ENCODE measurements at places on chromosomes 11 and 22. TPM values are rescaled to one million over a fixed set of nuclear protein-coding genes. Genes with fewer than 3 reads are reported as not detected.

Gene TMEM258
- total RNA-seq = 99.8 TPM

Gene MRPL11
- total RNA-seq = 113 TPM

Gene UPB1
- 0.04 TPM for total RNA-seq

Gene RBX1
- 39.4 TPM for total RNA-seq

Gene NLRX1
- 19.2 TPM for total RNA-seq

Gene PLAAT5
- total RNA-seq = not detected

Gene GLB1L3
- total RNA-seq = not detected

Gene SPDYC
- not detected for total RNA-seq

Gene MAJIN
- total RNA-seq = not detected

Gene KCNJ1
- total RNA-seq = not detected

Gene OR2AG2
- total RNA-seq = 0.08 TPM

Gene LDHAL6A
- total RNA-seq = not detected

Gene SCGB1C1
- total RNA-seq = not detected

Gene C1QTNF5
- not detected for total RNA-seq

Gene ALG8
- total RNA-seq = 54.2 TPM

Gene SLC35E4
- 9.0 TPM for total RNA-seq

Gene MS4A7
- not detected for total RNA-seq

Gene C22orf31
- total RNA-seq = not detected

Gene TRIM66
- total RNA-seq = 8.1 TPM

Gene SLC29A2
- 6.0 TPM for total RNA-seq

Gene GGT5
- total RNA-seq = not detected

Gene CBLIF
- total RNA-seq = not detected

Gene DGAT2
- 7.3 TPM for total RNA-seq

Gene KCNE3
- total RNA-seq = 0.04 TPM

Gene SCGB1A1
- not detected for total RNA-seq

Gene OR5D13
- not detected for total RNA-seq

Gene TBX1
- not detected for total RNA-seq

Gene EXPH5
- total RNA-seq = 0.13 TPM

Gene RIC8A
- total RNA-seq = 77.6 TPM

Gene OR52N4
- total RNA-seq = not detected

Gene PNPLA5
- not detected for total RNA-seq

Gene ATL3
- total RNA-seq = 28.2 TPM

Gene ADM
- total RNA-seq = 35.6 TPM

Gene VSIG2
- total RNA-seq = not detected

Gene DKK3
- total RNA-seq = 13.8 TPM

Gene PIWIL4
- total RNA-seq = not detected

Gene OR51B4
- total RNA-seq = 4.0 TPM

Gene ATF4
- total RNA-seq = 678 TPM

Gene APOA5
- not detected for total RNA-seq

Gene NEU3
- total RNA-seq = 12.8 TPM

Gene BCO2
- total RNA-seq = 0.66 TPM

Gene GATD1
- 30.7 TPM for total RNA-seq

Gene KCNA4
- 0.08 TPM for total RNA-seq

Gene LRRC56
- 2.8 TPM for total RNA-seq

Gene CSRP3
- not detected for total RNA-seq

Gene THY1
- total RNA-seq = 0.13 TPM

Gene DEFB131B
- total RNA-seq = not detected

Gene MRGPRX4
- total RNA-seq = 1.5 TPM

Gene KDM2A
- total RNA-seq = 33.4 TPM
